ENCODE measurements at places on chromosomes 3 and 15. TPM values are rescaled to one million over a fixed set of nuclear protein-coding genes. Genes with fewer than 3 reads are reported as not detected.

Gene MST1R
- total RNA-seq: 4.1 TPM

Gene GOLGA8O
- 7.2 TPM for total RNA-seq

Gene MESP2
- not detected for total RNA-seq

- no peak for DNase-seq
Measured at GRCh38 chr3:99013777-99014315, 112.4 kb upstream of the DCBLD2 start.

DNA sequence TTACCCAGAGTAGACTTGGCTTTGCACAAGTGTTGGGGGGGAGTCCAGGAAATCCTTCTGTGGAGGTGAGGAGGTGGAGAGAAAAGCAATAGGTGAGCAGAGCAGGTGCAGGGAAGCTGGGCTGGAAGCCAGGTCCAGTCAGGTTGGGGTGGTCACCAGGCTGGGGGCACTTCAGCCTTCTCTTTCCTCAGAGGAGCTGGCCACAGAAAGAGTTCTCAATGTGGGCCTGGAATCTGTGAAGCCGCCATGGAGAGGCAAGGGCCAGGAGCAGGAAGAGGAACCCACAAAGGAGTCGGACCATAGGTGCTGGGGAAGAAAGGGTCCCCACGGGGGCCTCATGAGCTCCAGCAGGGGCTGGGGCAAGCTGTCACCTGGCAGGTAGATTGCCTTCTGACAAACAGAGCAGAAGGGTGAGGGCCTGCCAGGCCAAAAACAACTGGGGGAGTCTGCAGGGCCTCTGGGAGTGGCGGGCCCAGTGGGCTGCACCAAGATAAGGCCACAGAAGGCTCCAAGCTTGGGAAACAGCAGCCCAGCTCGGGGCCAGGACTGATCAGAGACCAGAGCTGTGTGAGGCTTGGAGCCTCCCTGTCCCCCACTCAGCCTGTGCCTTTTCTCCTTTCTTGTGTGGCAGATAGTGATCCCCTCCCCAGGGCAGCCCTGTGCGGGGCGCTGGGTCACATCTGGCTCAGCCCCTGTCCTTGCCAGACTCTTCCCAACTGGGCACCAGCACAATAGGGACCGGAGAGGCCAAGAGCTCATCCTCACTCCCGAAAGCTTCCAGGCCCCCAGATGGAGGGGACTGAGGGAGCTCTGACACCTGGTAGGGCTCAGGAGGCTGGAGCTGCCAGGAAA is 53.0 kb upstream of the FGD5 start:
- no peak for DNase-seq

DNA sequence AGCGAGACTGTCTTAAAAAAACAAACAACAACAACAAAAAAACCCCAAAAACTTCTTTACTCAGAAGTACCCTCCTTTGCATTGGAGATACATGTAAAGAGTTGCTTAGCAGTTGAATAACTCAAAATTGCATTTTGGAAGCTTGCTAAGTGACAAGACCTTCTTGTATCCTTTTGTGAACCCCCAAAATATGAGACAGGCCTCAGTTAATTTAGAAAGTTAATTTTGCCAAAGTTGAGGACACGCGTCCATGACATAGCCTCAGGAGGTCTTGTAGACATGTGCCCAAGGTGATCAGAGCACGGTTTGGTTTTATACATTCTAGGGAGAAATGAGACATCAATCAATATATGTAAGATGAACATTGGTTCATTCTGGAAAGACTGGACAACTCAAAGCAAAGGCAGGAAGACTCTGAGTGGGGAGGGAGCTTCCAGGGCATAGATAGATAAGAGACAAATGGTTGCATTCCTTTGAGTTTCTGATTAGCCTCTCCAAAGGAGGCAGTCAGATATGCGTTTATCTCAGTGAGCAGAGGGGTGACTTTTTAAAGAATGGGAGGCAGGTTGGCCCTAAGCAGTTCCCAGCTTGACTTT is 1.7 kb upstream of the ARF4 start:
- no peak for DNase-seq

Measured in activated CD4-positive, alpha-beta T cell treated with anti-CD3 and anti-CD28 coated beads, Interleukin-2, amount 10 ng/mL, durations not matched to agents 7 days and 5 days (primary cell).